Esophagus muscularis mucosa (tissue), 4 donors: ENCODE measurements at places on chromosomes 2 and 18. TPM values are rescaled to one million over a fixed set of nuclear protein-coding genes. Genes with fewer than 3 reads are reported as not detected.

The GATA6 gene
- 35.5 TPM for total RNA-seq

The SERPINB4 gene
- total RNA-seq: not detected

The ALPG gene
- total RNA-seq: not detected

The MDH1B gene
- 1.1 TPM for total RNA-seq

The ZNG1B gene
- 39.0 TPM for total RNA-seq

The GRB14 gene
- total RNA-seq: 3.3 TPM

The MTLN gene
- 186 TPM for total RNA-seq

The HOXD12 gene
- total RNA-seq: not detected

The ITGB6 gene
- 0.17 TPM for total RNA-seq

The REEP1 gene
- 76.2 TPM for total RNA-seq

The ABCG5 gene
- not detected for total RNA-seq

The VWA3B gene
- total RNA-seq: not detected

The UGT1A3 gene
- not detected for total RNA-seq

The LOXL3 gene
- 7.1 TPM for total RNA-seq

The MROH2A gene
- total RNA-seq: not detected
